ENCODE measurements at places on chromosomes 5 and 9. TPM values are rescaled to one million over a fixed set of nuclear protein-coding genes. Genes with fewer than 3 reads are reported as not detected.

Gene PCDHB16
- 2.2 TPM for total RNA-seq

Gene OR13F1
- total RNA-seq = not detected

- DNase-seq = no peak
Measured at GRCh38 chr9:995781-996180, 19.3 kb downstream of the DMRT3 start.

GRCh38 chr5:37717613-37718431 is 122.0 kb downstream of the GDNF start:
- peak; percentile 68 for DNase-seq

Gene RASEF
- 21.5 TPM for total RNA-seq

DNA sequence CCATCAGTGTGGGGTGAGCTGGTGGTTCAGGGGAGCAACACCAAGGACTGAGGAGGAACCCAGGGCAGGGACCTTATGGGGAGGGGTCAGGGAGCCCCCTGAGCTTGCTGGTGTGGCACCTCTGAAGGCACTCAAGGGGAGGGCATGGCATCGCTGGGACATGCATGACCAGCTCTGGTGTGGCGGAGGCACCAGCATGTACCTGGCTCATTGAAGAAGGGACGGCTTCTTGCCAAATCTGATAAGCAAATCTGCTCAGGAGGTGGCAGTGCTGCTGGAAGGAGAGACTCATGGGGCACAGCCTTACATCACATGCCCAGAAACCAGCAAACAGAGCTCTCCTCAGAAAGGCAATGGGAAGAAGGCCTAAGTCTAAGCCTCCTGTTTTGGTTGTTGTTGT is 421.8 kb downstream of the SEMA5A start:
- DNase-seq = no peak

DNA sequence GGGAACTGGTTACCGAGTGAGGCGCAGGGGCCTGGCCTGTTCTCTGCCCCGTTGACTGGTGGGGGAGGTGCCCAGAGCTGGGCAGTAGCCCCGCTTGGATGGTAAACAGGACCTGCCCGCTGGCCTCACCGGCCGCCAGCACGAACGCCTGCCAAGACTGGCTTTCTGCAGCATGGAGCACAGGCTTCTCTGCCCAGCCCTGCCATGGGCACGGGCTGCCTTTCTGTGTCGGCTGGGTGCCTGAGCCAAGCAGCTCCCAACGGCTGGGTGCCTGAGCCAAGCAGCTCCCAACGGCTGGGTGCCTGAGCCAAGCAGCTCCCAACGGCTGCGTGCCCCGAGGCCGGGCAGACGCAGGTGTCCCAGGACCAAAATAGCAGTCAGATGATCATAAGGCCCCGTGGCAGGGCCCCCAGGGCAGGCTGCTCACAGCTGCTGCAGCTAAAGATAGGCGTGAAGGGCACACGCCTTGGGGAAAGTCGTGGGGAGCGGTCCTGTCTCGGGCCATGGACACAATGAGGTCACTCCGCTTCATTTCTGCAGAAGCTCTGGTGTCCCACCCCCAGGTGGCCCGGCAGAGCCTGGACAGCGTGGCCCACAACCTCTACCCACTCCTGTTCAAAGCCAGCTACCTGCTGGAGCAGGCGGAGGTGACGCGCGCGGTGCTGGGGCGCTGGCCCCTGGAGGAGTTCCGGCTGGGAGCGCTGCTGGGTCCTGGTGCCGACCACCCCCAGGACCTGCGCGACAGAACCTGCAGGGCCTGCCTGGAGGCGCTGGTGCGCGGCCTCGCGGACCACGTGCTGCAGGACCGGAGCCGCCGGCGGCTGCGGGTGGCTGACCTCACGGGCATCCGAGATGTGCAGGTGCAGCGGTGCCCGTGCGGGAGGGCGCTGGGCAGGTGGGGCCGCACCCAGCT is at the start of gene LRRC14B:
TSS of gene LRRC14B (plus strand) at position 460 of the 913 bp plus-strand sequence. CDS start at position 504, 44 bp downstream.
- DNase-seq = peak; percentile 81

Gene SCGB3A2
- total RNA-seq = 0.24 TPM

- DNase-seq = no peak
Measured at GRCh38 chr5:24381861-24382489, 262.8 kb downstream of the CDH10 start.

DNA sequence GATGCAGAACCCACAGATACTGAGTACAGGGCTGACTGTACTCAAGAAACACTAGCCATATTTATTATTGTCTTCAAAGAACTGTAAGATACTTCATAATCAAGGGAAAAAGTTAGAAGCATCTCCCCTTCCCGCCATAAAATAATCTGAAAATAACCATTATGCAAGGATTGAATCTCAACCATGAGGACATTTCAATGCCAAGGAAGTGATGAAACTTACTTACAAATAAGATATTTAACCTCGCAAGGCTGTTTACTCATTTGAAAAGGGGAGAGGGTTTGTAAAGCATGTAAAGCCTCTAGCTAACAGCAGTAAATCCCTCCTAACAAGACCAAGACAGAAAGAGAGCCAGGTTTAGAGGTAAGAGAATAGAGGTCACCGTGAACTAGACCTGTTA is 6.3 kb downstream of the MYO10 start:
- DNase-seq = no peak
